ENCODE measurements at places on chromosomes 4 and X. TPM values are rescaled to one million over a fixed set of nuclear protein-coding genes. Genes with fewer than 3 reads are reported as not detected.

DAPP1 gene
- not detected for total RNA-seq

SMIM31 gene
- total RNA-seq = not detected

TLR3 gene
- total RNA-seq = 0.41 TPM

ZCCHC18 gene
- total RNA-seq = 0.62 TPM

EXOC1L gene
- not detected for total RNA-seq

HAUS3 gene
- total RNA-seq = 11.2 TPM

DNA sequence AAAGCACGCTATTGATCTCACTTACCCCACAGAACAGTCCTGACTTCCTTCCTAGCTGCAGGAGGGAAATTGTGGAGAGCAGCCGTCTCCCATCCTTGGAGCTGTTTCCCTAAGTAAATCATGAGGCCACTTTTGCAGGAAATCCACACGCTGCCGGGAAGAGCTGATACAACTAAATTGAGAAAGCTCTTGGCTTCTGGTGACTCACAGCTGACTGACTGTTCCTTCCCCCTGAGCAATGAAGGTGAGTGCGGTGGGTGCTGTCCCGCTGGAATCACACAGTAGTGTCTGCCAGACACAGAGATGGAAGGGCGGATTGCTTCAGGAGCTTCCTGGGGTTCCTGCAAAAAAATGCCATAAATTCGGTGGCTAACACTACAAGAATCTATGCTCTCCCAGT is 268.9 kb downstream of the ASMT start:
- H3K4me3 ChIP-seq = no peak overlapping the region
- no peak for DNase-seq
- no peaks in the 10 kb centered on the region for H3K27me3 ChIP-seq

DNA sequence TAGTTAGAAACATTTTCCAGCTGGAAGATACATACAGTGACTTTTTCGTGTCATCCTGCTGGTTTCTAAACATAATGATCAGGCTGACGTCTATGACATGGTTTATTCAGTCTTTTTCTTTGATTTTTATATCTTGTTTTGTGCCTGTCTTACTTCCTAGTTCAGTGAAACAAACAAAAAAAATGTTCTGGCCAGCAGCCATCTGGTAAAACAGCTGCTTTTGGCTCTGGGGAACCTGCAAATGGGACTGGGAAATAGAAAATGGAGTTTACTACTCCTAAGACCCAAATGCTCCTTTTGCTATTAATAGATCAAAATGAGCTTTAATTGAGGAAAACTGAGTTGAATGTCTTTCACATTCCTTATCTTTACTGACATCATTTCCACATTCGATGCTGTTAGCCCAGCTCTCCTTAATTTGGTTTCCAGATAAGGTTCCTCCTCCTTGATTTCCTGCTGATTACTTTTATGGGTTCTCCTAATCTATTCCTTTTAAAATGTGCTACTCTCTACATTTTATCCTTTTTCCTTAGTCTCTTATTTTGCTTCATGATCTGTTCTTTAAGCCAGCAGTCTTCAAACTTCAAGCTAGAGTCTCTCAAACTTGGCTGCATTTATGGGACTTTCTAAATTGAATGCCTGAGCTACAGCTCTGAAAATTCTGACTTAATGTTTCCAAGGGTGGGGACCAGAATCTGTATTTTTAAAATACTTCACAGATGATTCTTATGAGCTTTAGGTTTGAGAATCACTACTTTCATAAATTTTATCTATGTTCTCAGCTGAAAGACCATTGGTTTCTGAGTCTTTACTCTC is 499.5 kb downstream of the ANKRD50 start:
- H3K36me3 ChIP-seq = no peaks in the 10 kb centered on the region
- no peak overlapping the region for H3K27ac ChIP-seq
- H3K27me3 ChIP-seq = no peaks in the 10 kb centered on the region
- no peak overlapping the region for H3K4me3 ChIP-seq

DNA sequence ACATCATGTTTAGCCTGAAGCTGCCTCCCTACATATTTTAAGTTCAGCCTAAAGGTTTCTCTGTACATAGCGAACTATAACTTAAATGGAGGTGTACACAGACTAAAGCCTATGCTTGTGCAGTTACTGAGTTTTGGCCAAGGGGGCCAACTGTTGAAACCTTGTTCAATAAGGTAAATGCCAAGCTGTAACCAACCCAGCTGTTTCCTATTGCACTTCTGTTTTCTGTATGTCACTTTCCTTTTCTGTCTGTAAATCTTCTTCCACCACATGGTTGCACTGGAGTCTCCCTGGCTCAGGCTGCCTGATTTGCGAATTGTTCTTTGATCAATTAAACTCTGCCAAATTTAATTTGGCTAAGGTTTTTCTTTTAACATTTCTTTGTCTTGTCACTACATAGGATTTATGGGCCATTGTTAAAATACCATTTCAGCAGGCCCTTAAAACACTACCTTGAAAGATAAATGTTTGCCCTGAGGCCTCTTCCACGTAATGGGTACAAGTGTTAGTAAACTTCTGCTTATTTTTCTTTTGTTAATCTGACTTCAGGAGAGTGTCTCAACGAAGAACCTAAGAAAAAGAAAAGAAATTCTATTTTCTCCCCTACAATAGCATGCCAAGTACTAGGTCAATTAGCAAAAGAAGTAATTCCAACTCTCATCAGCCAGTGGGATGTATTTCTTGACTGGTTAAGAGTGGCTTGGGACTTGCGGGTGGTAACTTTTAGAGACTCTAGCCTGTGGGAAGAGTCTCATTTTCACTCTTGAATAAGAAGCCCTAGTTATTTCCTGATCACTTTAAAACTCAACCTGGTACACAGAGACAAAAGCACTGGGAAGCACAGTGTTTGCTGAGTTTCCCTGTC is 45.7 kb upstream of the PRSS12 start:
- H3K4me1 ChIP-seq = no peaks in the 10 kb centered on the region
- no peak for DNase-seq
- no peaks in the 10 kb centered on the region for H3K36me3 ChIP-seq
- H3K4me3 ChIP-seq = no peak overlapping the region
- no peaks in the 10 kb centered on the region for H3K27me3 ChIP-seq

- no peaks in the 10 kb centered on the region for H3K27me3 ChIP-seq
- peaks cover 59% of the 10 kb centered on the region for H3K4me1 ChIP-seq
- peaks cover 6% of the 10 kb centered on the region for H3K36me3 ChIP-seq
- H3K27ac ChIP-seq = peak overlapping the region; percentile 96
- peak overlapping the region; percentile 23 for H3K4me3 ChIP-seq
These were observed 133.9 kb downstream of the AFAP1 start for GRCh38 chr4:7805533-7806337.

- no peak for DNase-seq
- H3K27ac ChIP-seq = no peak overlapping the region
- H3K4me1 ChIP-seq = no peaks in the 10 kb centered on the region
- no peaks in the 10 kb centered on the region for H3K27me3 ChIP-seq
- H3K36me3 ChIP-seq = no peaks in the 10 kb centered on the region
These were observed 28.5 kb downstream of the EMCN start for GRCh38 chr4:100489305-100489704.

DNA sequence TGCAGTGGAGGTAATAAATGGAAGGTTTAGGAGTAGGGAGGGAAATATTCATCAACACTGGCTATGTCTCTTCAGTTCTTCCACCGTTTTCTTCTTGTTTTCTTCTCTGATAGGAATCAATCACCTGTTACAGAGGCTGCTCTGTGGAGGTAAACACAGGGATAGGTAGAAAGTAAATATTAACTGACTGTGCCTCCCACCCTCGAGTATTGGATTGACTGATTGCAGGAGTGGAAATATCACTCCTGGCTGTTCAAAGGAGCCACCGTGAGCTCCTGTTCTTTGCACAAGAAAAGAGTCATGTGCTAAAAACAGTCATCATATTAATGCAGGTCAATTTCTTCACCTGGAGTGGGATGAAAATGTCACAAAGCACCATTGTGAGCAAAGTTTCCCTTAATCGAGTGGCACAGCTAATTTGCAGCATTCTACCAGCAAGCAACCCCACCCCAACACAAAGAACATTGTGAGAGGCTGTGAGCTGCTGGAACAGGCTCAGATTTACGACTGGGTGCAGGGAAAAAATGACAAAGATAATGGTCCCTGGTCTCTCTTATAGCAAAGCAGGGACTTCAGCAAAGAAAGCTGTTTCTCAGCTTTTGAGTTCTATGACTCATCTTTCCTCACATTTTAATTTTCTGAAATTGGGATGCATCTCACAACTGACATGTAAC is 113.7 kb upstream of the TSPAN5 start:
- no peak overlapping the region for H3K4me3 ChIP-seq
- no peaks in the 10 kb centered on the region for H3K4me1 ChIP-seq
- no peak overlapping the region for H3K27ac ChIP-seq
- no peak for DNase-seq

- no peaks in the 10 kb centered on the region for H3K36me3 ChIP-seq
- no peak overlapping the region for H3K27ac ChIP-seq
- H3K4me3 ChIP-seq = no peak overlapping the region
- H3K27me3 ChIP-seq = no peaks in the 10 kb centered on the region
These were observed 7.3 kb upstream of the BRWD3 start for GRCh38 chrX:80817002-80817401.

- no peaks in the 10 kb centered on the region for H3K27me3 ChIP-seq
- DNase-seq = no peak
- no peaks in the 10 kb centered on the region for H3K36me3 ChIP-seq
- H3K27ac ChIP-seq = no peak overlapping the region
These were observed 39.4 kb downstream of the ARHGAP6 start for GRCh38 chrX:11626351-11626750.

DNA sequence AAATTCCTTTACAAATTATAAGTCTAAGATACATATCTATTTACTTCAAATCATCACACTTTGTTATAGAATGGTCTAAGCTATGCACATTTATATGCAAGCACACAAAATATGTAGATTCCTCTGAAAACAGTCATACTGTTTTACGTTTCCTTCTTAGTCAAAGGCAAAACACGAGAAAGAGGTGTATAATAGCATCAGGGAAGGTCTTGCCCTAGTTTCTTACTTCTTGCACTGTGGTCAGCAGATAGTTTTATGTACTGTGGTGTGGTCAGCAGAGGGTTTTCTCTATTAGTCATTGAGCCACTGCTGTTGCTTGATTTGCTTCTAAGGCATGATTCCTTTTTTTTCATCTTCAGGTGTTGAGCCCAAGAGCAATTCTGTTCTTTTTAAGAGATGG is 117.7 kb downstream of the ADAM29 start:
- no peaks in the 10 kb centered on the region for H3K27me3 ChIP-seq
- H3K4me3 ChIP-seq = no peak overlapping the region
- DNase-seq = no peak
- H3K36me3 ChIP-seq = no peaks in the 10 kb centered on the region
- H3K4me1 ChIP-seq = no peaks in the 10 kb centered on the region

DNA sequence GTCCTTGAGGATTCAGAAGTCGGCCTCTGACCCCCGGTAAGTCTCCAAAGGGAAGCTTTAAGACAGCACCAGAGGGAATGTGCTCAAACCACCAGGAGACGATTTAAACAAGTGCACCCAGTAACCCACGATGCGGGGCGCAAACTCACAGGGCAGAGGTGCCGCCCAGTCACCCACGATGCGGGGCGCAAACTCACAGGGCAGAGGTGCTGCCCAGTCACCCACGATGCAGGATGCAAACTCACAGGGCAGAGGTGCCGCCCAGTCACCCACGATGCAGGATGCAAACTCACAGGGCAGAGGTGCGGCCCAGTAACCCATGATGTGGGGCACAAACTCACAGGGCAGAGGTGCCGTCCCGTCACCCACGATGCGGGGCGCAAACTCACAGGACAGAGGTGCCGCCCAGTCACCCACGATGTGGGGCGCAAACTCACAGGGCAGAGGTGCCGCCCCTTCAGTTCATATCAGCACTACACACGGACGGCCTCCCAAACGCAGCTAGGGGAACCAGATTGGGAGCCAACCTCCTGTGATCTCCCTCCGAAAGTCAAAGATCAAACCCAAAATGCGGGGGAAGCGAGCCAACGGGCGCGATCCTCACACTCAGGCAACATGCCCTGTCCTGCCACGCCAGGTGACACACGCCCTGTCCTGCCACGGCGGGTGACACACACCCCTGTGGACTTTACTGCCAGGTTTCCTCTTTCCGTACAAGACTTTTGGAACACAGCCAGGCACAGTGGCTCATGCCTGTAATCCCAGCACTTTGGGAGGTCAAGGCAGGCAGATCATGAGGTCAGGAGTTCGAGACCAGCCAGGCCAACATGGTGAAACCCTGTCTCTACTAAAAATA is 11.3 kb downstream of the PPP2R3B start:
- H3K27me3 ChIP-seq = no peaks in the 10 kb centered on the region
- no peaks in the 10 kb centered on the region for H3K4me1 ChIP-seq
- H3K36me3 ChIP-seq = no peaks in the 10 kb centered on the region
- H3K4me3 ChIP-seq = no peak overlapping the region
- H3K27ac ChIP-seq = no peak overlapping the region
- DNase-seq = no peak

- no peaks in the 10 kb centered on the region for H3K4me1 ChIP-seq
- H3K4me3 ChIP-seq = no peak overlapping the region
- no peaks in the 10 kb centered on the region for H3K27me3 ChIP-seq
- DNase-seq = no peak
These were observed 21.2 kb downstream of the WDR1 start for GRCh38 chr4:10095296-10095991.

- no peaks in the 10 kb centered on the region for H3K36me3 ChIP-seq
- H3K27ac ChIP-seq = no peak overlapping the region
- no peaks in the 10 kb centered on the region for H3K4me1 ChIP-seq
- H3K27me3 ChIP-seq = no peaks in the 10 kb centered on the region
- H3K4me3 ChIP-seq = no peak overlapping the region
- no peak for DNase-seq
These were observed 50.4 kb downstream of the GPC4 start for GRCh38 chrX:133364865-133365264.

- H3K27ac ChIP-seq = no peak overlapping the region
- no peaks in the 10 kb centered on the region for H3K4me1 ChIP-seq
- no peaks in the 10 kb centered on the region for H3K36me3 ChIP-seq
- H3K27me3 ChIP-seq = peaks cover 9% of the 10 kb centered on the region
- no peak overlapping the region for H3K4me3 ChIP-seq
- DNase-seq = no peak
These were observed 102.1 kb downstream of the UCHL1 start for GRCh38 chr4:41358647-41359421.

- H3K36me3 ChIP-seq = peaks cover 3% of the 10 kb centered on the region
- no peak overlapping the region for H3K4me3 ChIP-seq
- DNase-seq = no peak
- H3K27me3 ChIP-seq = no peaks in the 10 kb centered on the region
- H3K4me1 ChIP-seq = no peaks in the 10 kb centered on the region
These were observed 4.2 kb downstream of the HDAC6 start for GRCh38 chrX:48806081-48806480.

DNA sequence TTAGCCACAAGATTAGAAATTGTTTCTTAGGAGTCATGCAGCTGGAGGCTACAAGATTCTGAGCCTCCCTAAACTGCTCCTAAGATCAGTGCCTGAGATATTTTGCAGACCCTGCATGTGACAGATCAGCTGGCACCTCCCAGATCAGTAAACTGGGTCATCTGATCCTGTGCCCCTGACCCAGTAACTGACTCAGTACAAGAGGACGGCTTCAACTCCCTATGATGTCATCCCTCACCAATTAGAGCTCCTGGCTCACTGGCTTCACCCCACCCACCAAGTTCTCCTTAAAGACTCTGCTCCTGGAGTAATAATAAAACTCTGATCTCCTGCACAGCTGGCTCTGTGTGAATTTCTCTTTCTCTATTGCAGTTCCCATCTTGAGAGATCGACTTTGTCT is 45.4 kb upstream of the PNPLA4 start:
- no peaks in the 10 kb centered on the region for H3K27me3 ChIP-seq
- no peak overlapping the region for H3K27ac ChIP-seq
- DNase-seq = no peak
- H3K36me3 ChIP-seq = no peaks in the 10 kb centered on the region

- H3K4me1 ChIP-seq = peaks cover 2% of the 10 kb centered on the region
- no peaks in the 10 kb centered on the region for H3K27me3 ChIP-seq
- DNase-seq = no peak
- H3K27ac ChIP-seq = peak overlapping the region; percentile 82
These were observed 1.1 kb downstream of the HSPA4L start for GRCh38 chr4:127783026-127783769.
